DMS153 (cell line): ENCODE measurements at places on chromosomes 5 and 9.

DNA sequence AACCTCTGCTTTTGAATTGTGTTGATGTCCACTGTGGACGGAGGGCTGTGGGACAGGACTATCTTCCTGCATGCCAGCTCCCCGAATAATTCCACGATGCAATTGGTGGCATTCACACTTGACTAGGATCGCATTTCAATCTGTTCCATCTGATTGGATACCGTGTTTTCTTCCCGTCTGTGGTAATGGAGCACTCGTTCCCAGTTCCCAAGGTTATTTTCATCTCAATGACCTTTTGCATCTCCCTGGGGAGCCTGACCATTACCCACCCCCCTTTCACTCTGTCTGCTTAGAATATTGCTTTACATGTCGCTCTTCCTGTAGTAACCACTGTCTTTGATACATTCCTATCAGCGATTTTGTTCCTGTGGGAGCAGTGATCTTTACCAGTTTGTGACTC, 402.2 kb upstream of the WWC1 start:
- DNase-seq, result no peak

GRCh38 chr5:136014049-136015002, 14.5 kb upstream of the TGFBI start:
- no peak for DNase-seq

DNA sequence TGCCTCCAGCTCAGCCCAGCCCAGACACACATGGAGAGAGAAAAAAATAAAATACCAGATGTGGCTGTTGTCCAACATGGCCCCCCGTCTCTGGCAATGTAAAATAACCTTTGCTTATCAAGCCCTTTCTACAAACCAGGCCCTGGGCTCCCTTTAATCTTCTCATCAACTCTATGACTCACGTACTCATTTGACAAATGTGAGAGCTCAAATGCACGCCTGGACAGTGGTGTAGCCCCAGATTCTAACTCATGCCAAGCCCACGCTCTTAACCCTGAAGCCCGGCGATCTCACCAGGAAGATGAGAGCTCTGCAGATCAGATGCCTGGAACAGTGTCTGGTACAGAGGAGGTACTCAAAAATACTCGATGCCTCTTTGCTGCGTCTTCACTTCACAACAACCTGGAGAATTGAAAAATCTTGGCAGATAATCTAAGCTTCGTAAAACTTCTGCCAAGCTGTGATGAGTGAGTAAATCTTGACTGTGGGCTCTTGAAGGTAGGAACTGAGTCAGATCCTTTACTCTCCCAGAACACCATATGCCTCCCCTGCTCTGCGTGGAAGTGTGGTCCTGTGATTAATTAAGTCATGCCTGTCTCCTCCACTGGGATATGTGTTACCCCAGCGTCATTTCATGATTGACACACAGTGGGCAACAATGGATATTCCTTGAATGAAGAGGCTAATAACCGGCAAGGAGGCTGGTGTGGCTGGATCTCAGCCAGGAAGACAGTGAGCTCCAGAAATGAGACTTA, 102.0 kb upstream of the FSTL4 start:
- DNase-seq, result no peak

GRCh38 chr5:133252133-133252480, 200.3 kb downstream of the HSPA4 start:
- DNase-seq, result no peak

DNA sequence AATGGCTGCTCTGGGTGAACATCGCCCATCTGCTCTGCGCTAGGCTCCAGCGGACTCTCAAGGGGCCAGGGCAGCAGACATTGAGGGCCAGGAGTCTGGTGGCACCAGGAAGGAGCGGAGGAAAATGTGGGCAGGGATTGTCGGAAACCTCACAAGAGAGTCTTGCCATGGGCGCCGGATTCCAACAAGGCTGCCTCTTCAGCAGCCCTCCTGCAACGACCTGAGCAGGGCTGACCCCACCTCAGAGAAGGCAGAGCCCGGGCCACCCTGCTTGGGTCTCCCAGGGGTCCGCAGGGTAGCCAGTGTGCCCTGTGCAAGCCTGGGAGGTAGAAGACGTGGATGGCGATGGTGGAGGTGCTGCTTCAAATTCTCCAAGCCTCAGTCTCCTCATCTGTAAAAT, 11.4 kb upstream of the UNC5A start:
- DNase-seq, result no peak

DNA sequence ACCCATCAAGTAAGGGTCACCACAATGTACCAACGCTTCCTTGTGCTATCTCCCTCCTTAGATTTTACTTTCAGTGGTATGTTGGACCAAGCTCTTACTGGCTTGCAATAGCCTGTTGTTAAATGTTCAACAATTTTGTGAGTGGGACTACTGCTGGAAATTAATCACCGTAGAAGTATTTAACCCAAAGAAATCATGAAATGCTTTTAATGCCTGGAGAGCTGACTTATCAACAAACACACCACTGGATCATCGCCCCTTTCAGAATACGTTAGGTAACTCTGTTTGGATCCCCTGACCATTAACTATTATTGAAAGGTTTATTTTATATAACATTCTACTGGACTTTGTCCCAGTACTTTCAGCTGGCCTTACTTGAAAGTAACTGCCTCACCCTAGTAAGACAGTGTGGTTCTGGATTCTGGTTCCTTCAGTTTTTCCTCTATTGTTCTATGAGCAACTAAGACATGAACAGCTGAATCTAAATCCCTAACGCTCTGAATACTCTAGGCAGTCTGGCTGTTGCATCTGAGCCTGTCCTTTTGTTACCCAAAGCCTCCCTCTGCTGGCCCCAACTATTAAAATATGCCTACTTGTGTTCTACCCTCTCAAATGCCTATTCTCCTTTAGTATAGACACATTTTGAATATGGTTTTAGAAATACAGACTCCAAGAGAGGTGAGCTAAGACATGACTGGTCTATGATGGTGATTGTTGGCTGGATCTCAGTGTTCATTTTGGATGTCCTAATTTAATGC, 1203.4 kb upstream of the DMAC1 start:
- DNase-seq, result peak; percentile 44
